ENCODE measurements at places on chromosomes 12 and 14.
A peak's percentile ranks its signal among the peaks of the same experiment; 100 is the strongest.

DNA sequence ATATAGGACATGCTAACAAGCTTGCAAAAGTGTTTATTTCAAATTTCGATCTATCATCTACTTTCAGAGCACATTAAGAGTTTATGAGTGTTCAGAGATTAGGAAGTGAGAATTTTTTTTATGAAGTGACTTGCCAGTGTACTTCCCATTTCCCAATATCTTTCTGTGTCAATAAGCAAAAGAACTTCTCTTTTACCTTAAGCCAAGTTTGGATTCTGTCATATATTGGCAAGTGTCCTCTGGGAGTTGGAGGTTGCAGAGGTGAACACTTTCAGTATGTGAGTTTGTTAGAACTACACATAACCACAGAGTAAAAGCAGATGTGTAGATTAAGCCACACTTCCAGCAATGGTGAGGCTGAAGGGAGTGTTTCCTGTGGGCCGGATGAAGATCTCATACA is 16.6 kb upstream of the KLRF1 start:
- DNase-seq, result no peak

DNA sequence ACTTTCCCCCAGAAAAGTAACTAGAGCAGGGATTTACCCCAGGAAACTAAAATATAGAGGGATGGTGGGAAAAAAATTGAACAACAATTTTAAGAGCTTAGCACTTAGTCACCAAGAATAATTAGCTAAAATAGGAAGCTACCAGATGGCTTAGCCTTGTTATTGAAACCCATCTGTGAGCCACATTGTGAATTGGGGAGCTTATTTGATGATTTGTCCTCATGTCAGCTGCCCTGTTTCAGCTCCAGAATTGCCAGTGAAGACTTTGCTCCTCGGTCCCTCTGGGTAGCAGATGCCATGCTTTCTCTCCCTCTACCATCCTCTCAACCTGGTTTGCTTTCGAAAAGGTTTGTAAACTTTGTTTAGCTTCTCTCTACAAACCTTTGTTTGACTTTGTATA is 67.7 kb upstream of the PTHLH start:
- no peak for DNase-seq

DNA sequence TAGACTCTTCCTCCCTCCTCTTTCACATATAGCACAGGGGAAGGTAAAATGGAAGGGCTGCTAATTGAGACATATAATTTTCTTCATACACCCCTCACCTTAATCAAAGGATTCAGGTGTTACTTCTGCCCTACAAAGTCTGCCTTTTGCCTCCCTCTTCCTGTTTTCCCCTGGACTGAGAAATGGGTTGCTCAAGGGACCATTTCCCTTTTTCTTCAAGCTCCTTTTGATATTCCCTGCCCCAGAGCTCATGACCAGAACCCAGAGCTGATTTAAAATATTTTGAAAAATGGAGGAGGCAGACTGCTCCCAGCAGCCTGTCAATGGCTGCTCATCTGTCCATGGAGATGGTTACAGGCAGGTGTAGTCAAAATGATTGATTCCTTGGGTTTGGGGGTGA is 6.3 kb upstream of the PIP4K2C start:
- DNase-seq, result no peak

GRCh38 chr12:13630354-13630753 is 351.0 kb downstream of the GRIN2B start:
- no peak for DNase-seq

DNA sequence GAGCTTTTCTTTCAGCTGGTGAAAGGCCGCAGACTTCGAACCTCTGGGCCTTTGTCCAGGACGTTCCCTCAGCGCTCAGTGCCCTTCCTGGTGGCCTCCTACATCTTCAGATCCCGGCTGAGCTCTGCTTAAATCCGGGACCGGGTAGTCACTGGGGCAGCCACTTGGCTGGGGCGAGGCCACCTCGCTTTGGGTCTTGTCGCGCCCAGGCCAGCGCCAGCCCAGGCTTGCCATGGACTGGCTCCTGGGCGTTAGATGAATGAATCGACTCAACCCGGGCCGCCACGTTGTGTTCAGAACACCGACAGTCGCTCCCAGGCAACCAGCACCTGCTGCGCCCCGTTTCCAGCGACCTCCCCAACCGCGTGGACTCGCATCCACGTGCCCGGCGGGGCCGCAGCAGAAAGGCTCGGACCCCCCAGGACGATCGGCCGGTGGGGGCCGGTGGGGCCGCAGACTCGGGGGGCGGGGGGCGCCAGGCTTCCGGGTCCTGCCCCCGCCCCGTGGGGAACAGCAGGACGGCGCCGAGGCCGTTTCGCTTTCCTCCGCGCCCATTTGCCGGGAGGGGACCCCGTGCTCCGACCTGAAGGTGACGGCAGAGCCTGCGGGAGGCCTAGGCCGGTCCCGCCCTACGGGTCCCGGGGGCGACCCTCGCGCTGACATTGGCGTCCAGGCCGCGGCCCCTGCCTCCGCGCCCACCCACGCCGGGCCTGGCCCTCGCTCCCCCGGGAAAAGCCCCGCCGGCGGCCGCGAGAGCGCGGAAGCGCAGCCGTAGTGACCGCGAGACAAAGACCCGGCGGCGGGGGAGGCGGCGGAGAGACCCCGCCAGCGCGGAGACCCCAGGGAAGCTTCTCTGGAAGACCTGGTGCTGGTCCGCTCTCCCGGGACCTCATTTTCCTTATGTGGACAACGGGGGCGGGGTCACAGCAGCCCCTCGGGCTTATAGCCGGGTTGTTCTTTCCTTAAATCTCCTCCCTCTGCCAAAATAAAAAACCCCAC is 37.3 kb upstream of the RCOR1 start:
- no peak for DNase-seq

GRCh38 chr14:95328729-95329503 is 9.2 kb upstream of the CLMN start:
- no peak for DNase-seq

GRCh38 chr12:48618541-48618940 is 48.7 kb upstream of the LALBA start:
- peak; percentile 63 for DNase-seq

DNA sequence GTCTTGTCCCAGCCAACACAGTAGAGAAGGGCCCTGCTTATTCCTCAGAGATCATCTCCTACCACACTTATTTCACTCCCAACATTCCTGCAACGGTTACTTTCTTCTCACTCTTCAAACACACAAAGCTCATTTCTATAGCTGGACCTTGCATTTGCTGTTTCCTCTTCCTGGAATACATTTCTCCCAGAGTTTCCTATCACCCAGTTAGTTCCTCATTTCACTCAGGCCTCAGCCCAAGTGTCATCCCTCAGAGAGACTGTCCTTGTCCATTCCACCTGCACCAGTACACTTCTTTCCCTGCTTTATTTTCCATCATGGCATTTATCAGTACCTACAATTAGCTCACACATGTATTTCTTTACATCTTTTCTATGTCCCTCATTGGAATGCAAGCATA is 14.7 kb upstream of the STK38L start:
- no peak for DNase-seq

- peak; percentile 54 for DNase-seq
These were observed 48.3 kb downstream of the NFKBIA start for GRCh38 chr14:35355981-35356841.

DNA sequence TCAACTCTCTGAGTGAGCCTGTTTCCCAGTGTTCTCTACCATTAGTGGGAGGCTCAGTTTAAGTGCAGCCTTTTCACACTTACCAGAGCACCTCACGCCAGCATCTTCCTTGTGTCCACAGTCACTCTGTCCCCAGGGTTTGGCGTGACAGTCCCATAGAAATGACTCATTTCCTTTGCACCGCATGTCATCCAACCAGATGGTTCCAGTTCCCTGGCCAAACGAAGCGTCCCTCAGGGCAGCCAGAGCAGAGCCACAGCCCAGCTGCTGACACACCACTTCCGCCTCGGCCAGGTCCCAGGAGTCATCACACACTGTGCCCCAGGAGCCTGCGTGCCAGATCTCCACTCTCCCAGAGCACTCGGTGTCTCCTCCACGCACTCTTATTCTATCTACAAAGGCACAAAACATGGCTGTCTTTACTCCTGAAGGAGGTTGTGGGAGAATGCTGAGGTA is 65.4 kb downstream of the ACSM4 start:
- DNase-seq, result peak; percentile 94

- peak; percentile 39 for DNase-seq
These were observed 236.1 kb downstream of the C12orf50 start for GRCh38 chr12:87793131-87793530.

- DNase-seq, result peak; percentile 19
These were observed 696.0 kb downstream of the C12orf50 start for GRCh38 chr12:87332987-87333726.

- DNase-seq, result no peak
These were observed 74.6 kb upstream of the TMTC1 start for GRCh38 chr12:29858270-29858786.

DNA sequence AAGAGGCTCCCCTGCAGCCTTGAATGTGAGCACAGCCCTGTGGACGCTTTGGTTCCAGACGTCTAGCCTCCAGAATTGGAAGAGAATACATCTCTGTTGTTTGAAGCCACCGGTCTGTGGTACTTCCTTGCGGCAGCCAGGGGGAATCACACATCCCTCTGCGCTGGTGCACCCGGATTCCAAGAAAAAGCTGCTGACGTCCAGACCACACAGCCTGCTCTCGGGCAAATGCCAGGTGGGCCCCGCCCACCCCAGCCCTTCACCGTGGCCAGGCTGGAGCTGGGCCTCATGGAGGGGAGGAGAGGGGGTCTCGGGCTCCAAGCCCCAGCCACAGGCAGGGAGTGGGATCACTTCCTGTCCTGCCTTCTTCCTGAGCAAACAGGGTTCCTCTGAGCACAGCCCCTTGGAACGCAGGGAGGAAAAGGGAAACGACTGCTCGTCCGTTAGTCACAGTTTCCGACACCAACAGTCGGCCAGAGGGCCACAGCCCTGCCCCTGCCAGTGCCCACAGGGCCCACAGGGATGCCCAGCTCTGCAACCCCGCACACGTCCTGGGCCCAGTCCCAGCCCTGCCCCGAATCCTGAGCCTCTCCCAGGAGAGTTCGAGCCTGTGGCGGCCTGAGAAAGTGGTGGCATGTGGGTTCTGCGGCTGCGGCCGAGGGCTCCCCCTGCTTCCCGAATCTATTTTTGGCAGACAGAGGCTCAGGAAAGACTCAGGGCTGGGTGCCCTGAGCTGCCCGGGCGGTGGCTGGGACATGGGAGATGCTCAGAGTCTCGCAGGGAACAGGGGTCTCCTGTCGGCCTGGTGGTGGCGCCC is 85.3 kb downstream of the RFLNA start:
- DNase-seq, result peak; percentile 87

DNA sequence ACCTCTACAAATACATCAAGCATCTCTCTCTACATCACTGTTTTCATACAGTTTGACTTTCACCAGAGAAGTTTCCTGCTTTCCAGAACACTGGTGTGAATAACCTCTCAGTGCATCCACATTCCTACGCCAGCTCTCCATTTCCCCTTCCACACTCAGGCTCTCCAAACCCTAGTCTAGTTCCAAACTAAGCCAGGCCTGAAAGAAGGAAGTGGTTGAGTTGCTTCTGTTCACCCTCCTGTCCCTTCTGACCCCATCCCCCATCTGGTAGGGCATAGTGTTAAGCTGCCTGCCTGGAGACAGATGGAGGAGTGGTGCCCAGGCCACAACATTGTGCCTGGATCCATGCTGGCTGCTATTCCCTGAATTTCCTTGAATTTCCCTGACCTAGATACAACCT is 132.4 kb downstream of the GPR65 start:
- DNase-seq, result no peak

- no peak for DNase-seq
These were observed 3.0 kb downstream of the LGR5 start for GRCh38 chr12:71442567-71442931.

DNA sequence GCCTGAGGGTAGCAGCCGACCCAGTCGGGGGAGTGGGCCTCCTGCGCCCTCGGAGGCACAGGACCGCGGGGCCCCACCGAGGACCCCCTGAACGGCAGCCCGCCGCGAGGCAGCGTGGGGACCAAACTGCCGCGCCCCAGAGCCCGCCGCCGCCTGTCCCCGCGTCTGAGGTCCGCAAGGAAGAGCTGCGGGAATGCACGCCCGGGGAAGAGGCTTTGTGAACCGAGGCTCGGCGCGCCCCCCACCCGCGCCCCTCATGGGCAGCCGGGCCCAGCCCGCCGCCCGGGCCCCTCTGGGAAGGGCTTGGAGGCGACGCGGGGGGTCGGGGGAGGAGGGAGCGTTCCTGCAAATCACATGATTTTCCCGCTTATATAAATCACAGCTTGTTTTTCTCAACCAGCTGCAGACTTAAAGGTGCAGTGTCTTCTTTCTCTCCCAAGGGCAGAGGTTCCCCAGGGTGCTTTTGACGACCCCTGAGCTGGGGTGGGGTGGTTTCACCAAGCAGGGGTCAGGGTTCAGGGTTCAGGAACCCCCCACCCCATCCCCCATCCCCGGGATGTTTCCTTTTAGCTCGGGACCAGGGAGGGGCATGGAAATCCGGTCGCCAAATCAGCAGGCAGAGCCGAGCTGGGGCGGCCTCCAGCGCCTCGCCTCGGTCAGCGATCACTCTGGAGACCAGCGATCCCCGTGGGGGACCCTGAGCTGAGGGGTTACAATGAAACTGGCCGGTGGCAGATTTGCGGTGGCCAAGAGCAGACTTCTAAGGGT is 44.7 kb upstream of the ATP23 start:
- DNase-seq, result peak; percentile 54

GRCh38 chr12:98456576-98457573 is 58.5 kb upstream of the TMPO start:
- DNase-seq, result peak; percentile 57

- DNase-seq, result peak; percentile 69
These were observed 155.5 kb upstream of the CCND2 start for GRCh38 chr12:4118017-4118510.

DNA sequence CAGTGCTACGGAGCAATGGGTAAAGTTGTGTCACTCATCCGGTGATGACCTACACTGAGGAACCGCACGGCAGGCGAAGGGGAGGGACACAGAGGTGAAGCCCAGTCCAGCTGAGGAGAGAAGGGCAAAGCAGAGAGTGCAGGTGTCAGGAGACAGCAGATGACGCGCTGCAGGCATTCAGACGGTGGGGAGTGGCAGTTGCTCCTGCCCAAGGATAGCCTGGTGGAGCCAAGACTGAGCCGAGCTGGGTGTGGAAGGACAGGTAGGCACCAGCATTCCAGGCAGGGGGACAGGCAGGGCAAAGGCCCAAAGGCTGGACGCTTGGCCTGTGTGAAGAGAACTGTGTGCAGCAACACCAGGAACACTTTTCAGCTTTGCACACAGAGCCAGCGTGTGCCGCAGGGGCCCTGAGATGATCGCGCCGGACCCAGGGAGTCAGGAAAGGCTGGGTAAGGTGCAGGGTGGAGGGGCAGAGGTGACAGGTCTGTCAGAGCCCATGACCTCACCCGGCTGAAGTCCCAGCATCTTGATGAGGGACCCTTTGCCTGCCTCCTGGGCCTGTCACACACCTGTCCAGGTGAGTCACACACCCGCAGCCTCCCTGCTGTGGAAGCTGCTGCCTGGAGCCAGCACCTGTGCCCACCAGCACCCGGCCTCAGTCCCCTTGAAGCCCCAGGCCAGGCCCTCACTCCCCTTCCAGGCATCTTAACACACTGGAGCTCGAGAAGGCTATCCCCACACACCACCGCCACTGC is 48.4 kb downstream of the TSPAN11 start:
- no peak for DNase-seq

GRCh38 chr14:45120096-45120495 is 14.2 kb downstream of the FKBP3 start:
- DNase-seq, result no peak

GRCh38 chr12:49647827-49648711 is 24.7 kb downstream of the PRPF40B start:
- no peak for DNase-seq
